ENCODE measurements at places on chromosomes 7 and 10.

- DNase-seq, result no peak
Measured at GRCh38 chr10:13858709-13859108, 271.9 kb downstream of the PRPF18 start.

- no peak for DNase-seq
Measured at GRCh38 chr10:114042895-114043531, 653 bp upstream of the ADRB1 start.

- no peak for DNase-seq
Measured at GRCh38 chr10:97923057-97923456, 73.4 kb downstream of the GOLGA7B start.

DNA sequence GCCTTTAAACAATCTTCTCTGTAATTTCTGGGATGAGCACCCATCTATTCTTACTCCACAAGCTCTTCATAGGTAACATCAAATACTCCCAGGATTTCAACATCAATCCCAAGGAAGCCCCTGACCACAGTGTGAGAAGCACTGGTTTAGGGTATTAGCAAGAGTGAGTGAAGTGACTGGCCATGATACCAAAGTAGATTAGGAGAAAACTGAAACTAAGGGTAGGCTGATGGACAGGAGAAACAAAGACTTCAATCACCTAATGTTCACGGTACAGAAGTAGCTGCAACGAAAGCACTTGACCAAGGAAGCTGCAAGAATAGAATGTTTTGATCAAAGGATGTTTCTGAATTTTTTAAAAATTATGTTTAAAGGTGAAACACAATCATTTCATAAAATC is 49.8 kb downstream of the LMBR1 start:
- no peak for DNase-seq

- DNase-seq, result no peak
Measured at GRCh38 chr7:98252425-98253054, 508 bp upstream of the TECPR1 start.

GRCh38 chr10:111102359-111102837 is 25.6 kb downstream of the ADRA2A start:
- no peak for DNase-seq

- no peak for DNase-seq
Measured at GRCh38 chr10:91860885-91861284, 48.4 kb downstream of the FGFBP3 start.

- no peak for DNase-seq
Measured at GRCh38 chr10:119422682-119423509, 119.6 kb downstream of the RGS10 start.

DNA sequence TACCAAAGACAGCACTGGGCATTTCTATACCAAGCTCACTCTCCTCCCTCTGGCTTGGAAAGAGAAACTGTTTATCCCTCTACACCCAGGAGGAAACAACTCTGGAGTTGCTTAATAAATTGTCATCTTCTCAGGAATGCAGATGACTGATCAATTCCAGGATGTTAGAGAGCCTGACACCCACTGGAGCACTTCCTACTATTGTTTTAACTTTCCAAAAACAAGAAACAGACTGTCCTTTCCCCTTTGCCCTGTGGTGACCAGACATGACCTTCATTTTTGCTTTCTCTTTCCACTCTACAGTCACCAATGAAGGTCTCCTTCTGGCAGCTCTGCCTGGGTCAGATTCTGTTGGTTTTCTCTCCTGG is 19.6 kb downstream of the GIMAP4 start:
- DNase-seq, result no peak

DNA sequence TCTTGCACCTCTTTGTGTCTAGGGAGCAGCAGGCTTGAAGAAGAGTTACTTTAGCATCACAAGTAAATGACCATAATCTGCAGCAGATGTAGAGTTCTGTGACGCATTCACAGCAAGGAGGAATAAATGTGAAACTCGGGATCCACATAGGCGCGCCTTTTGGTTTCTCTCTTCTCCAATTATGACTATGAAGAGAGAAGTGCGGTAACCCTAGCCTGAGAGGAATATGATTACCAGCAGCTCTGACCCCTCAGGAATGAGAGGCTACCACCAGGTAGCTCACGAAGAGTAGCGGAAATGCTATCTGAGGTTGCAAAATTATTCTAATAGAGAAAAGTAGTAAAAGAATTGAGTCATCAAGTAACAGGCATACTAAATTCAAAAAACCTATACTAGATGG is 25.2 kb upstream of the DMTF1 start:
- DNase-seq, result no peak

- no peak for DNase-seq
Measured at GRCh38 chr7:139782932-139783331, 5.1 kb upstream of the HIPK2 start.

DNA sequence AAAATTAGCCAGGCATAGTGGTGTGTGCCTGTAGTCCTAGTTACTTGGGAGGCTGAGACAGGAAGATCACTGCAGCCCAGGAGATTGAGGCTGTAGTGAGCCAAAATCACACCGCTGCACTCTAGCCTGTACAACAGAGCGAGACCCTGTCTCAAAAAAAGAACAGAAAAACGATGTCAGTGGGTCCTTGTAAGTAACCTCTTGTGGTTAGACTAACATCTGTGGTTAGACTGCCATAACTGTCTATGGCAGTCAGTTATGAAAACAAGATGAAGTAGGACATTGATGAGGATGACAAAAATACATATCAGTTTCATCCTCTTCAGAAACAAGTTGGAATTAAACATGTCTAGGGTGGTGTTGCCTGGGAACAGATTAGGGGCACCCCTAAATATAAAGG is 53.3 kb downstream of the AKAP9 start:
- no peak for DNase-seq

DNA sequence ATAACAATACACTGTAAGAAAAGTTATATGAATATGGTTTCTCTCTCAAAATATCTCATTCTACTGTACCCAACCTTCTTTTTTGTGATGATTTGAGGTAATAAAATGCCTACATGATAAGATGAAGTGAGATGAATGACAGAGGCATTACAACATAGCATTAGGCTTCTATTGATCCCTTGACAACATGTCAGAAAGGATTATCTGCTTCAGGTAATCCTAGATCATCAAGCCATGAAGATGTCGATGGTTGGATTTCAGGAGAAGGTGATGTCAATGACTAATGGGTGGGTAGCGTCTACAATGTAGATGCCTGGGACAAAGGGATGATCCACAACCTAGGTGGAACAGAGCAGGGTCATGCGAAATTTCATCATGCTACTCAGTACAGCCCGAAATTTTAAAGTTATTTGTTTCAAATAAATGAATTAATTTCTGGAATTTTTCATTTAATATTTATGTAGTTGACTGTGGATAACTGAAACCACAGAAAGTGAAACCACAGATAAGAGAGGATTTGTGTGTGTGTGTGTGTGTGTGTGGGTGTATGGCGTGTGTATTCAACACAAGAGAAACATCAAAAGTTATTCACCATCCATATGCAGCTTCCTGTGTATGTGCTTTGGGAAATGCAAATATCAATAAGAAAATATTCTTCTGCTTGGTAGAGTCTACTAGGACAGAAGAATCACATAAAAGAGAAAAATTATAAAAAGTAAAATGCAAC is 77.0 kb downstream of the MAGI2 start:
- no peak for DNase-seq

DNA sequence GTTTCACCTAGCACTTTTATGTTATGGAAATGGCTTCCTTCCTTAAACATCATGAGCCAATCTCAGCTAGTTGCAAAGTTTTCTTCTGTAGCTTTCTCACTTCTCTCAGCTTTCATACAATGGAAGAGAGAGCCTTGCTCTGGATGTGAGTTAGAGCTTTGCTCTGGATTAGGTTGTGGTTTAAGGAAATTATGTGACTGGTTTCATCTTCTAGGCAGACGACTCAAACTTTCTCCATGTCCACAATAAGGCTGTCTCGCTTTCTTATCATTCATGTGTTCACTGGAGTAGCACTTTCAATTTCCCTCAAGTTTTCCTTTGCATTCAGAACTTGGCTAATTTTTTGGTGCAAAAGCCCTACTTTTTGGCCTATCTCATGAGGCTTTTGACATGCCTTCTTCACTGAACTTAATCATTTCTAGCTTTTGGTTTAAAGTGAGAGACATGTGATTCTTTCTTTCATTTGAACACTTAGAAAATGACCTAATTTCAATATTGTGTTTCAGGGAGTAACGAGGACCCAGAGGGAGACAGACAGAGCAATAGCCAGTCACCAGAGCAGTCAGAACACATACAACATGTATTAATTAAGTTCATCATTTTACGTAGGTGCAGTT is 49.8 kb downstream of the CNOT4 start:
- no peak for DNase-seq

DNA sequence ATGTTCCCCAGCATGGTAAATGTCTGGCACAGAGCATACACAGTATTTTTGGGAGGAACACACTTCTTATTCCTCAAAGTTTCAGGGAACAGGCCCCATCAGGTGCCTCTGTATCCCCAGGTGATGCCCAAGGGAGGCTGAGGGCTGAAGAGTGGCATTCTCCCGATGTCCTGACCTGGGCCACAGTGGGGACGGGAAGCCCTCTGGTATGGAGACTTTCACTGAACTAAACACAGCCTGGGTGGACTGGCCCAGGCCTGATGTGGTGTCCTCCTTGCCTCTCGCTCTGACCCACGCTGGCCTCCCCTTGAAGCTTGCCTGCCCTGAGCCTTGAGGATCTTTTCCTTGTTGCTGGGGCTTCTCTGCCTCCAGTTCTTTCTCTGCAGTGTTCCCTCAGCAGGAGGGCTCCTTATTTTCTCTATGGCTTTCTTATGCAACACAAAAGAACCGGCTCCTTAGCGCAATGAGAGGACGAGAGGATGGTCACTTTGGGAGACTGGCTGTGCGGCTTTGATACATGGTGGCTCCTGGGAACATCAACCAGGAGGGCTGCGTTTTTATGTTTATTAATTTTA is 157.5 kb upstream of the TNS3 start:
- no peak for DNase-seq

DNA sequence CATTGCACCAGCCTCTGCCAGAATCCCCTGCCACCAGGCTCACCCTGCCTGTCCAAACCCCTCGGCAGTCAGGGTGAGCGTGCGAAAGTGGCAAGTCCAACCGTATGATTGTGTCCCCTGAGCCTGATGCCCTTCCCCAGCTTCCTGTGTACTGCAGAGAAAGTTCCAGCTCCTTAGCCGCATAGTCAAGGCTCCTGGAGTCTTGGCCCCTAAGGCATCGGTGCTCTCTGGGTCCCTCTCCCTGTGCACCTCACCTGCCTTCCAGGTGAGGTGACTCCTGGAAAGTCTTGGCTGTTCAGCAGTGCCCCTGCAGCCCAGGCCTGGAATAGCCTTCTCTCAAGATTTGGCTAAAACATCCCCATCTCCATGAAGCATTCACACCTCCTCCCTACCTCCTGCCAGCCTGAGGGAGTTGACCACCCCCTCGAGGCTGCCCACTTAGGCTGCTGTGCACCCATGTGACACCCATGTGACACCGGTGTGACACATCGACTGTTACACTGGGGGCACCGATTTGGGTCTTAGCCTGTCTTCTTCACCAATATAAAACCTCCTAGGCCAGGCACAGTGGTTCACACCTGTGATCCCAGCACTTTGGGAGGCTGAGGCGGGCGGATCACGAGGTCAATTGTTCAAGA is 56.1 kb upstream of the ELN start:
- no peak for DNase-seq

- DNase-seq, result no peak
Measured at GRCh38 chr10:12459340-12459739, 110.0 kb downstream of the CAMK1D start.

GRCh38 chr7:30880941-30881340 is 30.7 kb upstream of the AQP1 start:
- DNase-seq, result no peak

DNA sequence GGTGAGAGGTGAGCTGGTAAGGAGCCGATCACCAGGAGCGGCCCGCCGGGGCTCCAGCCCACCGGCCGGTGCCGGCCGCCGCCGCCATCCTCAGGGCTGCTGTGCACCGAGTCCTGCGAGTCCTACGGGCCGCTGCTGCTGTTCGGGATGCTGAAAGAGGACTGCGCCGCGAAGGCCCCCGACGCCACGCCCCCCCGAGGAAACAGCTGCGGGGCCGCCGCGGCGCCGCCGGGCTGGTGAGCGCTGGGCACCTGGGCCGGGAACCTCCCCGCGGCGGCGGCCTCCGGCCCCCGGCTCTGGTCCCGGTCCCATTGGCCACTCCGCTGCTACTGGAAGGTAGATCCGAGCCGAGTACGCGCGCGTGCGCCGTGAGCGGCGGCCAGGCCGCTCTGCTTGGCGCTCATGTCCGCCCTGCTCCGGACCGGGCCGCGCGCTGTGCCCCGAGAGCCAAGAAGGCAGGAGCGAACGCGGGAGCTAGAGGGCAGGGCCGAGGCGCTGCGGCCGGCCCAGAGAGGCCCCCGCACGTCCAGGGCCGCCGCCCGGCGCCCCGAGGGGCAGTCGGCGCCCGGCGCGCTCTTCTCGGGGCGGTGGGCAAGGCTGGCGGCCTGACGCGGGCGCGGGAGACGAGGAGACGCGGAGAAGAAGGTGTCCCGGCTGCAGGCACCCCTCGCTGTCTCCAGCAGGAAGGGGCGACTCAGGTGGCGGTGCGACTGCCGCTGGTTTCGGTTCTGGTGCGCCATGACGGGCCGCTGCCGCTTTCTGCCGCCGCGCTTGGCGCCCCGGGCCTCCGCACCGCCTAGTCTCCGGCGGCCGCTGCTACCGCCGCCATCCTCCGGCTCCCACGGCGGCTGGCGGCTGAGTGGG is 121.3 kb upstream of the WIPF3 start:
- no peak for DNase-seq

DNA sequence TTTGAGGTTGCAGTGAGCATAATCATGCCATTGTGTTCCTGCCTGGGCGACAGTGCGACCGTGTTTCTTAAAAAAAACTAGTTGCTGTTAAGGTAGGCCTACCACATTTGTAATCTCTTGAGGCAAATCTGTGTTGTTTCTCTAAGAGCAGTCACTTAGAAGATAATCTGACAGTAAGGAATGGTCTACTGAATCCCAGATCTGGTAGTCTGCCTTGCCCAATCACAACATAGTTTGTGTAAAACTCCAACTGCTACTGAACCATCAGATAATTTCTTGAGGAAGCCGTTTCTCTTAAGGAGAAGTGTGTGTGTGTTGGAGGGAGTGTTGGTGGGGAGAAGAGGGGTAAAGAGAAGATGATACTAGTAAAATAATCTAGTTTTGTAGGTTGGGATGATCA is 5.0 kb downstream of the NRF1 start:
- no peak for DNase-seq

GRCh38 chr10:3566627-3567026 is 218.4 kb downstream of the KLF6 start:
- no peak for DNase-seq

DNA sequence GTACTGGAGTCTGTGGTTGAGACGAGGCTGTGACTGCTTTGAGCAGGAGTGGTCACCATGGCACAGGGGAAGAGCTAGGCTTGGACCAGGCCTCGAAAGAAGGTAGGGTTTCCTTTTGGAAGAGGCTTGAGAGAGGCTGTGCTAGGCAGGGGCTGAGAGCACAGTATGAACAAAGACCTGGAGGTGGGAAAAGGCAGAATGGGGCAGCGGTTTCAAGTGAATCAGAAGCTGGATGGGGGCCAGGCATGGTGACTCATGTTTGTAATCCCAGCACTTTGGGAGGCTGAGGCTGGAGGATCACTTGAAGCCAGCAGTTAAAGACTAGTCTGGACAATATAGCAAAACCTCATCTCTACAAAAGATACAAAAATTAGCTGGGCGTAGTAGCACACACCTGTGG is 65.9 kb downstream of the CLIP2 start:
- no peak for DNase-seq
